ENCODE measurements at places on chromosomes 13 and 19.

DNA sequence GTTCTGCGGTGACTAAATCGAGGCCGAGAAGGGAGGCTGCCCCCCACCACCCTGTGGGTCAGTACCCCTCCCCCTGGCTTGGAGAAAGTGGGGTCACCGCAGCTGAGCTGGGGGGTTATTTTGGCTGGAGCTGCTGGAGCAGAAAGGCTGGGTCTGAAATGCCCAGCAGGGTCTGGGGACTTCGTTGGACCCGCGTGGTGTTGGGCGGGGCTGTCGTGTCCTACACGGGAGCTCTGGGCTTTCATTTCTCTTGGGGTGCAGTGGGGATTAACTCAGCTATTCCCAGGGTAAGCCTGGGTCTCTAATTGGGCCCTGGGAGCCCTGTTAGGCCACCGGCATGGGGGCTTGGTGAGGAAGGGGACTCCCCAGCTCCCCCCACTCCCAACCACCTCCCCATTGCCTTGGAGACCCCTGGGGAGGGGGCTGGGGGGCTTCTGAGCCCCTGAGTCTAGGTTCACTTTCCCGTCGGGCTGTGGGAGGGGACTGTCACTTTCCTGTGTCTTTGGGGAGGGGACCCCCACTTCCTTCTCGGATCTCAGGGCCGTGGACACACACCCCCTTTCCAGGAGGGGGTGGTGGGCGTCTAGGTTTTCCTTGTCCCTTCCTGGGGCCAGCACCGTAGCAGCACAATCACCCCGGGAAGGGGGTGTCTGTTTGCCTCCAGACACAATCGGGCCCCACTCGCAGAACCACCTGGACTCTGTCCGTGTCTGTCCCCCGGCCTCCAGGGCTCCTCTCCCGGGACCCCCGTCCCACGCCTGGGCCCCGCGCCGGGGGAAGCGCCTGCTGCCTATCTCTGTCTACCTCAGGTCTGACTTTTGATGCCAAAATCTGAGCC, 10.2 kb upstream of the WDR18 start:
- no peak for DNase-seq

- no peak for DNase-seq
Observed at GRCh38 chr19:28402701-28403290, 810.2 kb downstream of the UQCRFS1 start.

- no peak for DNase-seq
Observed at GRCh38 chr13:43569658-43570057, 217.1 kb downstream of the ENOX1 start.

DNA sequence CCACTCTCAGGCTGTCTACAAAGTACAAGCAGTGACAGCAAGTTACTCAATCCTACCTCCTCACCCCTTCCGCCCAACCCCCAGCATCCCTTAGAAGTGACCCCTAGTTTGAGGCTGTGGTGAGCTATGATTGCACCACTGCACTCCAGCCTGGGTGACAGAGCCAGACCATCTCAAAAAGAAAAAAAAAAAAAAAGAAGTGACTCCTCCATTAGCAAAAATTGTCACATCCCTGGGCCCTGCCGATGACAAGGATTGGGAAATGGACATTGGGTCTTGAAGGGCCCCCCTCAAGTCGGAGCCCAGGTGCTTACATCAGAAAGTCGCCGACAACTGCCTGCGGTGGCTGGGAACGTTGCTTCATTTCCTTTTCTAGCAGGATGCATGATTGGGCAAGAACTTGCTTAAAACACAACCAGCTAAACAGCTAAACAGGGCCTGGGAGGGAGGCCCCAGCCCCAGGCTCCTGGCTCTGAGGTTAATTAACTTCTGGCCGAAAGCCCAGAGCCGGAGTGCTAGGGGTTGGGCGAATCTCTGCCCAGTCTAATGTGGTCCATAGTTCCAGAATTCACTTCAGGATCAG, 15.3 kb downstream of the RAB3D start:
- DNase-seq, result peak; percentile 95

- DNase-seq, result no peak
Observed at GRCh38 chr19:46356149-46357055, 9.5 kb downstream of the PPP5C start.

DNA sequence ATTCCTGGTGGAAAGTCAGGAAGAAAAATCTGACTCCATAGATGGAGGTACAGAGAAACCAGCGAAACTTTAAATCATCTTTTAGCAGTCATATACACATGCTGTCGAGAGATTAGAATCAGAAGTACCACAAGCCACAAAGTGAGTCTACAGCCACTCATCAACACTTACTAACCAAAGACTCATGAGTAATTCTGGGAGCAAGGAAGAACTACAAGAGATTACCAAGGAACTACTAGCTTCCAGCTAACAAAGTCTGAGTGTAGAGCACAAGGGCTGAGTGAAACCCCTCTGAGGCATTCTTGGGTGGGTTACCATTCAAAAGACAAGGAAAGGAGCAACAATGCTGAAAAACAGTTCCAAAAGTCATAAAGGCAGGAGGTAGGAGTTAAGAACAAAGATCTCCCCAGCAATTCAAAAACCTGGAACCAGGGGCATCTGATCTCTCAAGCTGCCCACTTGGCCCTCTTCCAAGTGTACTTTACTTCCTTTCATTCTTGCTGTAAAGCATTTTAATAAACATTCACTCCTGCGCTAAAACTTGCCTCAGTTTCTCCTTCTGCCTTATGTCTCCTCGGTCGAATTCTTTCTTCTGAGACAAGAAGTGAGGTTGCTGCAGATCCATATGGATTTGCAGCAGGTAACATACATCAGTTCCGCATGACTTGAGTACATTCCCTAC, 13.0 kb downstream of the RBM26 start:
- DNase-seq, result peak; percentile 29

DNA sequence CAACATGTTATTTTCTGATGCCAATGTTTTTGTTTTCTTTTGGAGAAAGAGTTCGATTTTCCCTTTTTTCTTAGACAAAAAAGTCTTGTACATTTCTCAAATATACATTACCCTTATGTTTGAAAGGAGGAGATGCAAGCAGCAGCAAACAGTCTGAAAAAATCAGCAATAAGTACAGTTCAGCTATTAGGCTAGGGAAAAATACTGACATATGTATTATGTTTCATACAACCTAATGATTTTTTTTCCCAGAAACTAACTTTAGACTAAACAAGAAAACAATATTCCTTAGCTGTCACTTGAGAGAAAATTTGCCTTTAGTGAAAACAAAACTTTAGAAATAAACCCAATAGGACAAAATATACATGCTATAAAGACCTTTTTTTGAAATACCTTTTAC, 1223.5 kb downstream of the SLITRK1 start:
- no peak for DNase-seq

DNA sequence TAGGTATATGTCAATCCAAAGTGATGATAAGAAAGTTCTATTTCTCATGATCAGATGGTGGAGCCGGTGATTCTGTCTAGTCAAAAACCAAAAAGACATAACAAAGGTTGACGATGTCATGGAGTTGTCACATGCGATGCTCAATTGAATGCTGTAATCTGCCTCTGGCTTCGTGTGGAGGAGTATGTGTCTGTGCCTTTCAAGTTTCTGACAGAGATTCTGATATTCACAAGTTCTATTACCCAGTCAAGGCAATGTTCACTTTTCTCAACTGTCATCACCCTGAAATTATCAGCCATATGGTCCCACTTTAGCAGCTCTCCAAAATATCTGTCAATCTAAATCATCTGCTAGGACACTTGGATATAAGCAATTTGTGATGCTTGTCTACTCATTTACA, 367.6 kb upstream of the PRR20A start:
- DNase-seq, result no peak

GRCh38 chr13:95858286-95859075, 181.5 kb downstream of the DNAJC3 start:
- peak; percentile 13 for DNase-seq

DNA sequence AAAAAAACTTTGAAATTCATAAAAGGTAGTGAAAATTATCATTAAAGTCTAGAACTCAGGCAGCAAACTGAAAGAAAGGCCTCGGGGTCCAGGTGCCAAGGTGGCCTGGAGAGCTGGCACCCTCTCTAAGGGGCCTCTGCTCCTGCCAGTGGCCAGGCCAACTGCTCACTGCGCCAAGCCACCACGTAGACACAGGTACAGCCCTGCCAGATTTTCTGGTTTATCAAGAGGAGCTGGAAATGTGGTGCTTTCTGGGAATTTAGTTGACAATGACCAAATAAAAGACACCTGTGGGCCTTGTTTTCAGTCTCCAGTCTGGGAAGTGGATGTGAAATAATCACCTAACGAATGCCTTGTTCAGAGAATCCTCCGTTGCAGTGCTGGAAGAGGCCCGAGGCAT, 22.8 kb downstream of the ZNF574 start:
- no peak for DNase-seq

DNA sequence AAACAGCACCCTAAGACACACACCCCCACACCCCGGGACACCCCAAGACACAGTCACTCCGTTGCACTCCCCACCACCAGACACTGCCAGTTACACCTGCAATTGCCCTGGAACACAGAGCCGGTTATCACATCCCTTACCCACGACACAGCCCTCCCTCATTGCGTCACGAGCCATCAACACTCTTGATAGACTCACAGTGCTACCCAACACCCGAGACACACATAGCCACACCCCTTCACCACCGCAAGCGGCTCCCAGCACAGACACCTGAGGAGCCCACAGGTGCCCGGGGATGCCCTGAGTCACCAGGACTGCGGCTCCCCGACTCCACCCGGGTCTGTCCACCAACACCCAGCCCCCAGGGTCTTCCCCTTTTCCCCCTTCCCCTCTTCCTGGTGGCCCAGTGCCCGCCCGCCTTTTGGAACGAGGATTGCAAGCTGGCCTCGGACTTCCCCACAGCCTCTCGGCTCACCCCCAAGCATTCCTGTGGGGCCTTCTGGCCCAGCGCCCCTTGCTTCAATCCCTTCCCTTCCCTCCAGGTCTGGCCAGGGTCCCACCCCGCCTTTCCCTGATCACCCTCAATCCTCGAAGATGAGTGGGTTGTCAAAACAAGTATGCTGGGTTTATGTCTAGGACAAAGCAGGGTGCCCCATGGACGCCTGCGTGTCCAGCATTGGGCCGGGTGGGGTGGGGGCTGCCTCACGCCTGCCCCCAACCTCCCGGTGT, 1.7 kb upstream of the PTGER1 start:
- peak; percentile 65 for DNase-seq

- no peak for DNase-seq
Observed at GRCh38 chr19:56147307-56147706, 6.2 kb downstream of the ZNF444 start.
